Caco-2 (cell line): ENCODE measurements at places on chromosomes 7 and 10. TPM values are rescaled to one million over a fixed set of nuclear protein-coding genes. Genes with fewer than 3 reads are reported as not detected.

The MRLN gene
- total RNA-seq: 0.88 and 0.98 TPM in 2 replicates

The NEURL1 gene
- total RNA-seq: 0.84 and 0.91 TPM in 2 replicates

DNA sequence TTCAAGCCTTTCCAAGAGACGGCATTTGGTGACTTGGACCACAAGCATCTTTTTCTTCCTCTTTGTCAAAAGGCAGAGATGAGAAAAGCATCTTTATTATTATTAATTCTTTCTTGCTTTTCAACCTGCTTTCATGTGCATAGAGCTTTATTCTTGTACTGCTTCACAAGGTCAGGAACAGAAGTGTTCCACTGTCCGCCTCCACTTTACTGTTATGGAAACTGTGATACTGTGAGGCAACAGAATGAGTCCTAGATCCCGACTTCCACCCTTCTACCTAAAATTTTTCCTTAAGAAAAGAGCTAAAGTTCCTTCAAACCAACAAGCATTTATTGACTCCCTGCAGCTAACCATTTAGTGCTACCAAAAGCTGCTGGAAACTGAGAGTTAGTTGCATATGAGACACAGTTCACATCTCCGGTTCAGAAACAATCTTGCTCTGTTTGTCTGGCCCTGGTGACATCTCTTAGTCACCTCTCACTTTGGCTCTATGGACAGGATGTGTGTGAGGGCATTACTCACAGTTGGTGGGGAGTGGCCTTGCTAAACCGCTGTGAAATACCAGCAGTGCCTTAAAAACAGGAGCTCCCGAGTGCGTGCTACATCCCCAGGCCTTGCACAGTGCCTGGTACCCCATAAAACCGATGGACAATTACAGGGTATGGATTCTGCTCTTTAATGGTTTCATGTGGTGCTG lies 77.1 kb upstream of the TRIL start:
- DNase-seq: no peak
- H3K4me1 ChIP-seq: peaks cover 8% of the 10 kb centered on the region
- H3K27ac ChIP-seq: no peak overlapping the region
- H3K36me3 ChIP-seq: 0 out of 2 replicates have a peak, but pooled peaks cover 1% of the 10 kb centered on the region
- H3K4me3 ChIP-seq: no peak overlapping the region
- no peaks in the 10 kb centered on the region for H3K27me3 ChIP-seq

DNA sequence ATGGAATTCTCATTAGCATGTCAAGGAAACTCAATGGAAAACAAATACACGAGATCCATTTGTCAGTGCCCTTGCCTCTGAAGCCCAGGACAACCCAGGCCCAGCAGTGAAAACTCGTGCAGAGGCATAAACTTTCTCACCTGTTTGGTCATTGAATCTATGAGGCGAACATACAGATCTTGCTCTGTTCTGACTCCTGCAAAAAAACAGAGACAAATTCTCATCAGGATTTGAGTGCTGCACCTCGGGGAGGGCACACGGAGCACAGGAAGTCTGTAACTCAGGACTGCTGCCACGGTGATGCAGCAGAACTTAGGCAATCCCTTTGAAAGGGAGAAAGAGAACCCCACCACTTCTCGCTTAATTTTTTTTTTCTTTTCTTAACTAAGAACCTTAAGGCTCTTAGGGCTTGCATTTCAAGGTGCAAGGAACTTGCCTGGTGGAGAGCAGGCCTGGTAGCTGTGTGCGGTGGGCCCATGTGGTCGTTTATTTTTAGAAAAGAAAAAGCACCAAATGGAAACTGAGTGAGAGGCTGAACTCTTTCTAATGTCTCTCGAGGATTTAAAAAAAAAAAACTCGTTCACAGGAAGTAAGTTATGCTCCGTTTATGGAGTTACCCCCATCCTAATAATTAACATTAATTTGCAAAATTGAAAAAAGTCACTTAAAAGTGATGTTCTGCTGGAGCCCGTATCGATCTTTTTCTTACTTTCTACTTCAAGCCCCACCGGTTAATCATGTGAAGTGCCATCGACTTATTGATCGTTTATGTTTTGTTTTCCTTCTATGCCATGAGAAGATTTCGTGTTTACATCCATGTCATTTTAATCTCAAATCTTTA lies 1.8 kb downstream of the EBF3 start:
- no peak for DNase-seq
- no peaks in the 10 kb centered on the region for H3K36me3 ChIP-seq
- peaks cover 4% of the 10 kb centered on the region; the same call in 1 of the 2 replicates for H3K27me3 ChIP-seq
- no peak overlapping the region for H3K27ac ChIP-seq

The NEUROG3 gene
- not detected in 2 replicates for total RNA-seq

DNA sequence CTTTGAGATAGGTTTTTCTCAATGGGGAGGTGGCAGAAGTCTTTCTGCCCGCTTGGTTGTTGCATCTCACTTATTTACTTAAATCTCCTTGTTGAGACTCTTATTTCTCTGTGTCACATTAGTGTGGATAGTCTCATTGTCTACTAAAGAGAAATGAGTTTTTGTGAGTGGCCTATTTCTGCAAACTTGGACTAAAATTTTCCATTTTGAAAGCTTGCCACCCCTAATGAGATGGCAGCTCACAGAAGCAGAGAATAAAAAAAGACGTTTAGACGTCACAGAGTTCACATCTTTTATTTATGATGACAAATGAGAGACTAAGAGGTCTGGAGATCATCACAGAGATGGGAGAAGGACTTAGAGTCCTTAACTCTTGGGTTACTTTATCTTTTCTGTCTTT lies 262.7 kb upstream of the PHYHIPL start:
- H3K4me1 ChIP-seq: no peaks in the 10 kb centered on the region
- no peak overlapping the region for H3K27ac ChIP-seq
- no peak for DNase-seq
- H3K4me3 ChIP-seq: no peak overlapping the region
- no peaks in the 10 kb centered on the region for H3K36me3 ChIP-seq

The PPP1R9A gene
- total RNA-seq: 37.2 and 37.4 TPM in 2 replicates

The CTBP2 gene
- total RNA-seq: 97.2 and 99.6 TPM in 2 replicates

- peaks cover 19% of the 10 kb centered on the region for H3K4me1 ChIP-seq
- no peaks in the 10 kb centered on the region for H3K27me3 ChIP-seq
- no peaks in the 10 kb centered on the region for H3K36me3 ChIP-seq
These were observed 61.0 kb upstream of the MYL10 start for GRCh38 chr7:101690061-101690460.

DNA sequence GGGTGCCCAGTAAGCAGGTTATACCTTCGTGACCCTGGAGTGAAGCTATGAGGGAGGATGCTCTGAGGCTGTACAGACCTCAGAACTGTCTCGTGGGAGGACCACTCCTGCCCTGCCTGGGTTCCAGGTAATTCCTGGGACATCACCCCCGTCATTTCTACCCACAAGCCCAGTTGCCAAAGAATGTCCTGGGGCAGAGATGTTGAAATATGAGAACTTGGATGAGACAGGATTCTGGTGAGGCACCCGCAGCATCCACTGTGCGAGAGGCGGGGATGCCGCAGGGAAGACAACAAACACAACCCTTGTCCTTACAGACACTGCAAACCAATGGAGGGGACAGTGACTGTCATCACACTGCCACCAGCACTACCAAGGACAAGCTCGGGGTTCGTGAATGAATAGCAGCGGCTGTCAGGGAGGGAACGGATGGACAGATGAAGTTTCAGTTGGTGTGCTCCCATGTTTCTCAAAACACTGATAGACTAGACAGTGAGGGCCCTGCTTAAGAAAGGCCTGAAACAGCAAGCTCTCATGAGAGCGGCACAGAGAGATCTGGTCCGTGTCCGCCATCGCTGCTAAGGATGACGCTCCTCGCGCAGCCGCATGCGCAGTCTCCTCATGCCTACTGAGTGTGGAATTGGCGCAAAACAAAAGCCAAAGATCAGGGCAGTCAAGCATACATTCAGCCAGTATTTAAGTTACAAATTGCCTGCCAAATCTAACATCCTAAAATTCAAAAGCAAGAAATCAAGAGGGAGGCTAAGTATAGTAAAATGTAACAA lies 82.0 kb upstream of the RHEB start:
- H3K4me3 ChIP-seq: no peak overlapping the region
- no peaks in the 10 kb centered on the region for H3K36me3 ChIP-seq
- H3K27me3 ChIP-seq: no peaks in the 10 kb centered on the region
- H3K27ac ChIP-seq: no peak overlapping the region
